ENCODE measurements at places on chromosomes 5 and 9.

- no peak for DNase-seq
Observed at GRCh38 chr5:82910491-82910890, 166.7 kb downstream of the TMEM167A start.

- peak; percentile 90 for DNase-seq
Observed at GRCh38 chr9:131678499-131679111, 61.3 kb downstream of the RAPGEF1 start.

DNA sequence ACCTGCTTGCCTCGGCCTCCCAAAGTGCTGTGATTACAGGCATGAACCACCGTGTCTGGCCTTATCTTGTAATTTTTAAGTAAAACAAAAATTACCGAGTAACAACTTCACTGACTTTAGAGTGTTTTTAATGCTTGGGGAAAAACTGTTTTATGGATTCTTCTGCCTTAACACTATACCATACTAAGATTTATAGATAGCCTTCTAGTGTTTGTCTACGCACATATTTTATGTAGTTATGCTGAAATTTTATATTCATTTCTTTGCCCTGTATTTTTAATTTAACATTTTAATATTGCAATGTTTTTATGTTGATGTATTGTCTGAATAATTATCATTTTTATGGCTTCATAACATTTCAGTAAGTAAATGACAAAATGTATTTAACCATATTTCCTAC is 96.4 kb upstream of the FTMT start:
- DNase-seq, result no peak

DNA sequence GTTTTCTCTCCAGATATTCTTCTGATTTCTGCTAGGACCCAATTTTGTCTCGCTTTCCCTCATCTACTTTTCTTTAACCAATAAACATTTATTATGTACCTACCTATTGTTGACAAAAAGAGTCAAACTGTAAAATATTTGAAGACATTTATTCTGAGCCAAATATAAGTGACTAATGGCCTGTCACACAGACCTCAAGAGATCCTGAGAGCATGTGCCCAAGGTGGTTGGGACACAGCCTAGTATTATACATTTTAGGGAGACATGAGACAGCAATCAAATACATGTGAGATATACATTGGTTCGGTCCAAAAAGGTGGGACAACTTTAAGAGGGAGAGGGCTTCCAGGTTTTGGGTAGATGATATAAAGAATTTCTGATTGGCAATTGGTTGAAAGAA is 191.8 kb downstream of the NXNL2 start:
- no peak for DNase-seq

DNA sequence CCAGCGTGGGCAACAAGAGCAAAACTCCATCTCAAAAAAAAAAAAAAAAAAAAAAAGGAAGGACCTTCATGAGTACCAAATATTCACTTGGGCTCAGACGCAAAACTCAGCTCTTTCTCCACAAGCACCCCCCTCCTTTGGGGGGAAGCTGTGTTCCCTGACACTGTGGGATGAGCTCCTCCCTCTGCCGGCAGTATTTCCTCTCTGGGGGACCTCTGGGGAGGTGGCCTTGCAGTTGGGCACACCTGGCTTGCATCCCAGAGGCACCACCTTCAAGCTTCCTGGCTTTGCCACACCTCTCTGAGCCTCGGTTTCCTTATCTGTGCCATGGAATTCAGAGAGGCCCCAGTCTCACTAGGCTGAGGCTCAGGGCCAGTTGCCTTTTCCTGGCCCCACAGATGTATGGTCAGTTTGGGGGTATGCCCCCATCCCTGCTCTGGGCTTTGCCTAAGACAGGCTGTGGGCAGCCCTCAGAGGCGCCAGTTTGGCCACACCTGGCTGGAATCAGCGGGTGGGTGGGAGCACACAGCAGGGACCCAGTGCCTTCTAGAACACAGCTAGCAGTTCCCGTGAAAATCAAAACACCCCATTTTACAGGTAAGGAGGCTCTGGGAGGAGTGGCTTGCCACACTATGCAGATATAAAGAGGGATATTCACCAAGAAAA is 157.5 kb upstream of the IER5L start:
- no peak for DNase-seq

DNA sequence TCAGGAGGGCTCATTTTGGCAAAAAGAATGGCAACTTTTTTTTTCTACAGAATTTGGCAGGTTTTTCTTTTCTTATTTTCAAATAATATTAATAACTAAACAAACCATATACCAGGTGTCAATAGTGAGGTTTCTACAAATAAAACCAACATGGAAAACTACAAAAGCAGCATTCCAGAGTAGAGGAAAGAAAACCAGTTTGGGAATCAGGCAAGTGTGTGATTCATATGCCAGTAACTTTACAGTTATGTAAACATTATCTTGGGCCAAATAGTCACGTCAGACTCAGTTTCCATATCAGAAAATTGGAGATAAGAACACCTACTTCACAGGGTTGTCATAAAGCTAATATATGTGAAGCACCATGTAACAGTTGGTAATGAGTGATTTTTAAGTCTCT is 51.7 kb downstream of the FBXW11 start:
- no peak for DNase-seq

DNA sequence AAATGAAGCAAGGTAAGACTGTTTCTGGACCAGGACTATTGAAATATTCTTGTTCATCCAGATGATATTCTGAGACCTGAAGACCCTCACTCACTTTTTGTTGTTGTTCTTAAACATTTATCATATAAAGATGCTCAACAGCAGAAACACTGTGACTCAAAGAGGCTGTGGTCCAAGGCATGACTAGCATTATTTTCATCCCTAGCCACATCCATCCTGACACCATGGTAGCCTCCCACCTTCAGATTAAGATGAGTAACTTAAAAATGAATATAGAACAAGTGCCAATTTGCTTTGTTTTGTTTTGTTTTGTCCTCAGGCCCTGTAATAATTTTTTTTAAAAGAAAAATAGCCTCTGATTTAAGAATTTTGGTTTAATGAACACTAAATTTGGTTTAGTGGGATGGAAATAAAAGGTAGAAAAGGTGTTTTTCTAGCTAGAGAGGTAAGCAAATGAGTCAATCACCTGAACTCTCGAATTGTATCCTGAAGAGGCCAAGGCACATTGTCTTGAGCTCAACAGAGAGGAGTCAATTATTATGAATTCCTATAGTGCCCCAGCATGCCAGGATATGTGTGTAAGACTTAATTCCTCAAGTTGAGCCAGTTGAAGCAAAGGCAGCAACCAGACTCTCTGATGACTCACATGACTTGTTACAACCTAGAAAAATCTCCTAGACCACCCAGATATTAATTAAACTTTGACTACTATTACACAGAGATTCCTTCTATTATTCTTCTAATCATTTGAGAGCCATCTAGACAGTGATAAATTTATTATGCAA is 380.1 kb upstream of the TUSC1 start:
- no peak for DNase-seq

DNA sequence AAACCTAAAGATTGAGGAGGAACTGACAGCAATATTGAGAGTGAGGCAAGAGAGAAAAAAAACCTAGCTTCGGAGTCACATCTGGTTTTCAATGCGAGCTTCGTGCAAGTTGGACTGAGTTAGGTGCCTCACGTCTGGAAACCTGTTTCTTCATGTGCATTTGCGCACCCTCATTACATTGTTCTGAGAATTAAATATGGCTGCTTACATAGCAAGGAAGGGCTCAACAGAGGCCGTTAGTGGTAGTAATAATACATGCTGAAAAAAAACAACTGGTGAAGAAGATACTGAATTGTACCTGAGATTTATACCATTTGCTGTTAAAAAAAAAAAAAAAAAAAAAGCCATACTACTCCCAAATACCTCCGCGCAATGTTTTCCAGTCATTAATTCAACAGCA is 18.6 kb downstream of the DNAJA1 start:
- no peak for DNase-seq

DNA sequence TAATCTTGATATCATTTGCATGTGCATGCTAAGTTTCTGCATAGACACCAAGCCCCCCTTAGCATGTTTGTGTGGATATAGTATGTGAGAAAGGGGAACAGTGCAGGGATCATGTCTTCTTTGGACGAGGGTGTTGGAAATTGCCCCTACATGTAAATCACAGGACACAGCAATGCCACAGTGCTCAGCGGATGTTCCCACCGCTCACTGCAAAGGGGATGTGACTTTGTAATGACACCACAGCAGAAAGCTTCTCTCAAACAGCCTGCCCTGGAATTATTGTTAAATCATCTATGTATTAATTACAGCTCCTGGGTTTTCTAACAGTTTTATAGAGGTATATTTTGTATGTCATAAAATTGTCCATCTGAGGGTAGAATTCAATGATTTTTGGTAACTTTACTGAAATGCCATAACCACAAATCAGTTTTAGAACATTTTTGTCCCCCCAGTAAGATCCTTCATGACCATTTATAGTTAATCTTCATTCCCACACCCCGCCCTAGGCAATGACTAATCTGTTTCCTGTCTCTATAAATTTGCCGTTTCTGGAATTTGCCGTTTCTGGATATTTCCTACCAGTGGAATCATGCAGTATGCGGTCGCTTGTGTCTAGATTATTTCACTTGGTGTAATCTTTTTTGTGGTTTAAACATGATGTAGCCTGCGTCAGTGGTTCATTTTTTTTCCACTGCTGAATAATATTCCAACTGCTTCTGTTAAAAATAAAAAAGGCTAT is 648.5 kb upstream of the WWC1 start:
- DNase-seq, result no peak

DNA sequence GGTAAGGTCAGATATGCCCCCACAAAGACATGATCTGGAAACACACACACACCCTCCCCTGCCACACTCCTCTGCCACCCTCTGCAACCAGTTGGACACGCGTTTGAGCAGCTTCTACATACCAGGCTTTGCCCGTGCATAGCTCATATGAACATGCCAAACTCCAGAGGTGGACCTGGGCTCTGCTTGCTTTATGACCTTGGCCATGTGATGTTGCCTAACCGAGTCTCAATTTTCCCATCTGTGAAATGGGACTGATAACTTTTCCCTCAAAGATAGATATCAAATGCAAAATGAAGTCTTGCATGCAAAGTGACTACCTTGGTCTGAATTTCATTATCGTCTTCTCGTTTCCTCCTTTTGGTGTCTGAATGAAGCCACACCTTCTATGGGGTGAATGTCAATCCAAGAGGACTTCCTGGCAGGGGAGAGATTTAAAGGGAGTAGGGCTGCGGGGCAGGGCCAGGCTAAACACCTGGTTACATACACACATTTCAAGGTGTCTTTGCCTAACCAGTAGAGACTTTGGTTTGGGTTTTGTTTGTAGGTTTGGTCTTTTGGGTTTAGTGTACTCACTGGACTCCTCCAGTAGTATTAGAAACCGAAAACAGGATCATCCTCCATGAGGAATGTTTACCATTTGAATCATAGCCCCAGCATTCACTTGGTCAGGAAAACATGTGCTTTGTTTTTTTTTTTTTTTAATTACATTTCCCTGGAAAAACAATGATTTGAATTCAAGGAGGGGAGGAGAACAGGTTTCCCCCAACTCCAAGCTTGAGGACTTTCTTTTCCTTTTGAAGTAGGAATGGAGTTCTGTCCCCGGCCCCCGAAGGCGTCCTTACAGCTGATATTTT is 63.2 kb downstream of the COL27A1 start:
- DNase-seq, result no peak

DNA sequence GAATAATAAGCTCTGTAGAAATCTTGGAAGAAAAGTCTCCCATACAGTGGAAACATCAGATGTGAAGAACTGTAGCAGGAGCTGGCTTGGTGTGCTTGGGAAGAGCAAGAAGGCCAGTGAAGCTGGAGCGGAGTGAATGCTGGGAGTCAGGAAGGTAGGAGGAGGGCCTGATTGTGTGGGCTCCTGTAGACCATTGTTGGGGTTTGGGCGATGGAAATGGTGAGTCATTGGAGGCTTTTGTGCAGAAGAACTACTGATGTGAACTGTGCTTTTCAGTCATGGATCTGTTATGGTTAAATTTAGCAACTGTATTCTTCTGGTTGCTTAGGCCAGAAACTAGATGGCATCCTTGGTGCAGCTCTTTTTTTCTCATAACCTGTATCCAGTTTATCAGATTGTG is 2.3 kb downstream of the ICE1 start:
- no peak for DNase-seq

DNA sequence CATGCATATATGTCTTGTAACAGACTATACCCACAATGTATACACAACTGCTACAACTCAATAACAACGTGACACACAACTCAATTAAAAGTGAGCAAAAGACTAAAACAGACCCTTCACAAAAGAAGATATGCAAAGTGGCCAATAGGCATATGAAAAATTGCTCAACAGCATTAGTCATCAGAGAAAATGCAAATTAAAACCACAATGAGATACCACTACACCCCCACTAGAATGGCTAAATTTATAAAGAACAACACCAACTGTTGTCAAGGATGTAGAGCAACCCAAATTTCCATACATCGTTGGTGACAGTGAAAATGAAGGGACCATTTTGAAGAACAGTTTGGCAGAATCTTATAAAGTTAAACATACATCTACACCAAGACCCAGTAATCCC is 38.9 kb downstream of the GABRB2 start:
- no peak for DNase-seq

DNA sequence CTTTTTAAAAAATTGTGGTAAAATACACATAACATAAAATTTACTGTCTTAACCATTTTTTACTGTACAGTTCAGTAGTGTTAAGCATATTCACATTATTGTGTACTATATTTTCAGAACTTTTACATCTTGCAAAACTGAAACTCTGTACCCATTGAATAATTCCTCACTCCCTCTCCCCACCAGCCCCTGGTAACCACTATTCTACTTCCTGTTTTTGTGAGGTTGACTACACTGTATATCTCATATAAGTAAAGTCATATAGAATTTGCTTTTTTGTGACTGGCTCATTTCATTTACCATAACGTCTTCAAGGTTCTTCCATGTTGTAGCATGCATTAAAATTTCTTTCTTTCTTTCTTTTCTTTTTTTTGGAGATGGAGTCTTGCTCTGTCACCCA is 87.0 kb downstream of the LNPEP start:
- no peak for DNase-seq

GRCh38 chr9:18542837-18543405 is 69.0 kb downstream of the ADAMTSL1 start:
- DNase-seq, result no peak

DNA sequence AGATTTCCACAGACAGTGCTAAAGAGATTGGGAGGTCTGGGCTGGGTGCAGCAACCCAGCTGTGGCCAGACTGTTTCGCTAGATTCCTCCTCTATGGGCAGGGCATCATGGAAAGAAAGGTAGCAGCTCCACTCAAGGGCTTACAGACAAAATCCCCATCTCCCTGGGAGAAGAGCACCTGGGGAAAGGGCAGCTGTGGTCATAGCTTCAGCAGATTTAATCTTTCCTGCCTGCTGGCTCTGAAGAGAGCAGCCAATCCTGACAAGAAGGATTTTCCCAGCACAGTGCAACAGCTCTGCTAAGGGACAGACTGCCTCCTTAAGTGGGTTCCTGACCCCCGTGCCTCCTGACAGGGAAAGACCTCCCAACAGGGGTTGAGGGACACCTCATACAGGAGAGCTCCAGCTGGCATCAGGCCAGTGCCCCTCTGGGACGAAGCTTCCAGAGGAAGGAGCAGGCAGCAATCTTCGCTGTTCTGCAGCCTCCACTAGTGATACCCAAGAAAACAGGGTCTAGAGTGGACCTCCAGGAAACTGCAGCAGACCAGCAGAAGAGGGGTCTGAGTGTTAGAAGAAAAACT is 1379.3 kb upstream of the ACO1 start:
- no peak for DNase-seq

- DNase-seq, result no peak
Observed at GRCh38 chr5:107640568-107640967, 30.2 kb downstream of the EFNA5 start.

Data from posterior vena cava (tissue), 2 donors.